HS-27A (cell line): ENCODE measurements at places on chromosomes 16 and 17.
A peak's percentile ranks its signal among the peaks of the same experiment; 100 is the strongest.

DNA sequence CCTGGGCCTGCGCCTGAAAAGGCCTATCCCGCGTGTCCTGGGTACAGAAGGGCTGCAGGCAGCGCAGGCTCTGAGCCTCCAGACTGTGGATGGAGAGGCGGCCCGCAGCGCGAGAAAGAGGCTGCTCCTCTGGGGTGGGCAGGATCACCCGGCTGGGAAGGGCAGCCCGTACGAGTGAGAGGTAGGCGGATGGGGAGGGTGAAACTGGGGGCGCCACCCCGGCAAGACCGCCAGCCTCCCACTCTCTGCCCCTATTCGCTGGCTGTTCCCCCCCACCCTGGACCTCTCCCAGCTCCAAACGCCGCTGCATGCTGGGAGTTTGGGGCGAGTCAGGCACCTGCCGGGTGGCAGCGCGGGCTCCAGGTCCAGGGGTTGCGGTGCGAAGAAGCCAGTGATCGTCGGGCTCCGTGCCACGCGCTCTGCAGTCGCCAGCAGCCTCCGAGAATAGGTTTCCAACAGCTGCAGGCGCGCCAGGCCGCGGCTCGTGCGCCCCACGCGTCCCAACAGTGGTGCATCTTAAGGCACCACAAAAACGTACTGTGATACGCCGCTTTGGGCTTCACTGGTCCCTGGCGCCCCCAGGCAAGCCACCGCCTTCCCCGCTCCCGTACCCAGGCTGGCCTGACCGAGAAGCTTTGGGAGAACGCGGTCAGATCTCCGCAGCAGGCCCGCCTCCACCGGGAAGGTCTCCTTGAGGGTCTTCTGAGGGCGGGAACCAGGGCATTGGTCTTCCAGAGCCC lies 1.1 kb downstream of the NOXO1 start:
- DNase-seq = no peak

DNA sequence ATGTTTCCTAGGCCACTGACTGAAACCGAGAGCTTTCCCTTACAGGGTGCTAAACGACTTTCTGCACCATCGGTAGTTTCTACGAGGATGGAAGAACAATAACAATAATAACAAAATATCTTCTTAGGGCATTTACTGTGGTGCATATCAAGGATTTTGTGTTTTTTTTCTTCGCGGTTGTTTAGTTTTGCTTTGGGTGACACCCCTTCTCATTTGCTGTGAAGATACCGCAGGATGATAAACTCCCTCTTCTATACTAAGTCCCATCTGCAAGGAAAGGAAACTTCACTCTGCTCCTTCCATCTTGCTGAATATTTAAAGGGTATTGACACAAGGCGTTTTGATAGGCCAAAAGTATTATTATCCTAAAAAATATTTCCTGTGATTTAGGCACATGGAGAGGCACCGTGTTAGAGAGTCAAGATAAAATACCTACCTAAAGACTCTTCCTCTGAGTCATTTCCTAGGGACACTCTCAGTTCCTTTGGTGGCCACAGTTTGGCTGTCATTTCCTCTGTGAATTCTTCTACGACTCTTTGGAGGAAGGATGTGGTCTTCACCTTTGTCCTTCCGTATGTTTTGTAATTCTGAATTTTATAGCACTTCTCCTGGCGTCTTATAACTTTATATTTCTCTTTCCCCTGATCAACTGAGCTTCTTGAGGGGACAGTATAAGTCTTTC lies 318.8 kb downstream of the CDH13 start:
- DNase-seq = no peak

DNA sequence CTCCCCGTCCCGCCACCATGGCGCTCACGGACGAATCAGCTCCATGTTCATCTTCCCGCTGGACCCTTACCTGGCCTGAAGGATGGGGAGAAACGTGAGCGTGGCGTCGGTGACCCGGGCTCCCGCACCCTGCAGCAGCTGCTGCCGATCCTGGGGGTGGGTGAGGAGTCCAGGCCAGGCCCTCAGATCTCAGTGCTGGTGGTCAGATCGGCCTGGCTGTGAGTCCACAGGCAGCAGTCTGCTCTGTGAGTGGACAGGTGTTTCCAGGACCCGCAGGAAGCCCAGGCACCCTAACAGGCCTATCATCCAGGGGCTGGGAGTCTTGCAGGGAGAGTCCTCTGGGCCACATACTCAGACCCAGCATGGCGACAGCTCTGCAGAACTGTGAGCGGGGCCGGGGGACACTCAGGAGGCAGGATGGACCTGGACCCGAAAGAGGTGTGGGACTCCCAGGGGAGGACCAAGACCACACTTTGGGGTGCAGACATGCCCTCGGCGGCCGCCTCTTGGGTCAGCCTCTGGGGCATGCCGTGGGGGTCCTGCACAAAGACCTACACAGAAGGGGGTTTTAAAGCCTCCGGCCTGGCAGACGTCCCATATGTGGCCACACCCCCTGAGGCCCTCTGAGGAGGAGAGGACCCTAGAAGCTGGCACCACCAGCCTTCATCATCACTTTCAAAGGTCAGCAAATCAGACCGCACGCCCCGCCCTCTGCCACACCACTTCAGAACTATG lies 27.2 kb upstream of the ZNF469 start:
- DNase-seq = no peak

- no peak for DNase-seq
These were observed 102.8 kb upstream of the CCL1 start for GRCh38 chr17:34465789-34466188.

DNA sequence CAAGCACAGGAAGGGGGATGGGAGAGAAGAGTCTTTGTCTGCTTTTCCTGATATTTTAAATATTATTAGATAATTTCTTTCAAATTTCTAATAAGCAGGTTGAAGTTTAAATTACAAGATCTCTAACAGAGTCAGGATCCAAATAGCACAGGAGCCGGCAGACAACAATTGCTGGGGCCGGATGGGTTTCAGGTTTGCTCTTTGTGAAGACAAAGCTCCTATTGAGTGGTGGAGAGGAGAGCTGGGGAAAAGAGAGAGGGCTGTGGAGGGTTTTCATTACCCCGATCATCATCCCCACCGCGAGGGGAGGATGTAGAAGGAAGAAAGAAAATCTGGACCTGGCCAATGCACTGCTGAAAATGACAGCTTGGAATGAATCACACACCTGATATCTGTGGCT lies 197.3 kb downstream of the SOX9 start:
- DNase-seq = no peak

- DNase-seq = no peak
These were observed 33.7 kb downstream of the TEKT3 start for GRCh38 chr17:15307710-15308111.

- DNase-seq = peak; percentile 45
These were observed 166.3 kb downstream of the MSI2 start for GRCh38 chr17:57422574-57423164.

DNA sequence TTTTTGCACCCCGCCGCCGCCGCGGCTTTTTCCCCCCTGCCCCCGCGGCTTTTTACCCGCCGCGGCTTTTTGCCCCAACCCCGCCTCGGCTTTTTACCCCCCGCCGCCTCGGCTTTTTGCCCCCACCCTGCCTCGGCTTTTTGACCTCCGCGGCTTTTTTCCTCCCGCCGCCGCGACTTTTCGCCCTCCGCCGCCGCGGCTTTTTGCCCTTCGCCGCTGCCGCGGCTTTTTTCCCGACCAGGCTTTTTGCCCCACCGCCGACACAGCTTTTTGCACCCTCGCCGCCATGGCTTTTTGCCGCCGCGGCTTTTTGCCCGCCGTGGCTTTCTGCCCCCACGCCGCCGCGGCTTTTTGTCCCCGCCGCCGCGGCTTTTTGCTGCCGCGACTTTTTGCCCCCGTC lies 137.0 kb upstream of the TP53TG3D start:
- DNase-seq = no peak

- no peak for DNase-seq
These were observed 6.5 kb upstream of the NUBP1 start for GRCh38 chr16:10737068-10737625.

- DNase-seq = no peak
These were observed 6.1 kb downstream of the TVP23A start for GRCh38 chr16:10812312-10813098.

GRCh38 chr16:78791011-78791410 lies 691.6 kb downstream of the WWOX start:
- DNase-seq = no peak

DNA sequence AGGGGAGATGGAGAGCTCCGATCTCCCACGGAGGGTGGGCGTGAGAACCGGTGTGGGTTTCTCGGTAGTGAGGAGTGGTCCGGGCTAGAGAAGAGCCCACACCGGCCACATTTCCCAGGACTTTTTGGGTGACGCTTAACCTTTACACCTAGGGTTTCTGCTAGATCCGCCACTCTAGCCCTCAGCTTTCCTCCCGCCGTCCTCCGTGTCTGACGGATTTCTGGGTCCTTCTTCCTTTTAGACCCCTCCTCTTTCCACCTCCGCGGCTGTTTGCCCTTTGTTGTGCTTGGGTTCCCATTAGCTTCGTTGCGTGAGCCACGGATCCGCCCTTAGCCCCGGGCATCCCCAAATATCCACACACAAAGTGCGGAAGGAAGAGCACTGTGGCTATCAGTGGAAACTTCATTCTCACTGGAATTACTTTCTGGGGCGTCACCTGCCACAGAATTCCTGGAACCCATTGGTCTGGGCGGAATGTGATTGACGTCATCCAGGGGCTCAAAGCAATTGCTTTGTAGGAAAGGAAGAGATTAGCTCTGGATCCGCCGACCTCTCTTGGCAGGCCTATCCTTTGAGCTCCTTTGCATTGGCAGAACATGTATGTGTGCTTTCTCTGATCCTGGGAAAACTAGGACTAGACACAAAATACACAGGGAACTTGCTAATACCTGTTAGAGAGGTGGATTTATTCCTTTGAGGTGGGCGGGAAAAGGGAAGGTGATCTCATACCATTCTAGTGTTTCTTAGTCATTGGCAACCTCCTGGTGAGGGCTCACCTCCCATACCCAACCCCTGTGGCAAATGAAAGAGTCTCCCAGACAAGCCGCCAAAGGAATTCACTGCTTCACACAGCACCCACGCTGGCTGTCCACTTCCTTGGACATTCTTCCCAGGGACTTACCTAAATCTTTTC lies 654 bp downstream of the TNFAIP1 start:
- peak; percentile 60 for DNase-seq

- DNase-seq = no peak
These were observed 10.2 kb upstream of the TEX19 start for GRCh38 chr17:82348866-82349265.

DNA sequence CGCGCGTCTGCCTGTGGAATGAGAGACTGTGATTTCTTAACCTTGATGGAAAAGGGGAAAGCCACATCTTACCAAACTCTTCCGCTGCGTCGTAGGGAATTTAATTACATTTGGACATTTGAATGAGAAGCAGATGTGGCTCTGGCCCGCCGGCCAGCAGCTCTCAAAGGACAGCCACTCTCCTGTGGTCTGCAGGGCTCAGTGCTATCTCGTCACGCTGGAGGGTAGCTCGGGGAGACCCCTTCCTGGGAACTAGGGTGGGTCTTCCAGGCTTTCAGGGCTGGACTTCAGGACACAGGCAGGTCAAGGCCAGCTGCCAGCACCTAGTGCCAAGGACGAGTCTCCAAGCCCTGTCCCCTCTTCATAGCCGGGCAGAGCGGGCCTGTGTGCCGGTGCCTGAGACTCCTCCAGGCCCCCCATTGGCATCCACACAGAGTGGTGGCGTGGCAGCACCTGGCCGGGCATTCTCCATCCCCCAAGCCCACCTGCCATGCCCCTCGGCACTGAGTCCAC lies 15.9 kb upstream of the TBX2 start:
- DNase-seq = no peak

GRCh38 chr16:2009164-2009711 lies 383 bp downstream of the ZNF598 start:
- no peak for DNase-seq

DNA sequence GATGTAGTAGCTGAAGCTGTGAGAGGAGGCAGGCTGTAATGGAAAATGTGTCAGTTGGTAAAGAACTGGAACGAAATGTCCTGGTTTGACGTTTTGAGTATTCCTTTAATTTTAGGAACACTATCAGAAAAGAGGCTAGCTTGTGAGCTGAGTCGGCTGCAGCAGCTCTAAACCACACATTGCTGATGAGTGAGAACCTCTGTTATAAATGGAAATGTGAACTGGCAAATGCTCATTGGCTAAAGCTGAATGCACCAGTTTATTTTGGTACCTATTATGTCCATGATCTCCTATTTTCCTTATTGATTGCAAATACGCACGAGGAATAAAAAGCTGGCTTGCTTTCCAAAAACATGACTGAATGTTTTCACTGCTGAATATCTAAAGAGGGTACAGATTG lies 11.0 kb upstream of the WIPI1 start:
- DNase-seq = no peak

DNA sequence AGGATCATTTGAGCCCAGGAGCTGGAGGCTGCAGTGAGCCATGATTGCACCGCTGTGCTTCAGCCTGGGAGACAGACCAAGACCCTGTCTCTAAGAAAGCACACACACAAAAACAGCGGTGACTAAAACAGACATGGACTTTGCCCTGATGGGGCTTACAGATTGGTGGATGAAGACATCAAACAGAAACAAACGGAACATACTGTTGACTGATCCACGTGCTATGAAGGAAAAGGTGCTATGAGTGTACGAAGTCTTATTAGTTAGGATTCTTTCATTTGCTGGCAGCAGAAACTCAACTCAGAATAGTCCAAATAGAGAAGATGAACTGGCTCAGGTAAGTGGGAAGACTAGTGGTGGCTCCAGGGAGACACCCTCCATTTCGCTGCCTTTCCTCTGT lies 309.8 kb upstream of the N4BP1 start:
- no peak for DNase-seq

DNA sequence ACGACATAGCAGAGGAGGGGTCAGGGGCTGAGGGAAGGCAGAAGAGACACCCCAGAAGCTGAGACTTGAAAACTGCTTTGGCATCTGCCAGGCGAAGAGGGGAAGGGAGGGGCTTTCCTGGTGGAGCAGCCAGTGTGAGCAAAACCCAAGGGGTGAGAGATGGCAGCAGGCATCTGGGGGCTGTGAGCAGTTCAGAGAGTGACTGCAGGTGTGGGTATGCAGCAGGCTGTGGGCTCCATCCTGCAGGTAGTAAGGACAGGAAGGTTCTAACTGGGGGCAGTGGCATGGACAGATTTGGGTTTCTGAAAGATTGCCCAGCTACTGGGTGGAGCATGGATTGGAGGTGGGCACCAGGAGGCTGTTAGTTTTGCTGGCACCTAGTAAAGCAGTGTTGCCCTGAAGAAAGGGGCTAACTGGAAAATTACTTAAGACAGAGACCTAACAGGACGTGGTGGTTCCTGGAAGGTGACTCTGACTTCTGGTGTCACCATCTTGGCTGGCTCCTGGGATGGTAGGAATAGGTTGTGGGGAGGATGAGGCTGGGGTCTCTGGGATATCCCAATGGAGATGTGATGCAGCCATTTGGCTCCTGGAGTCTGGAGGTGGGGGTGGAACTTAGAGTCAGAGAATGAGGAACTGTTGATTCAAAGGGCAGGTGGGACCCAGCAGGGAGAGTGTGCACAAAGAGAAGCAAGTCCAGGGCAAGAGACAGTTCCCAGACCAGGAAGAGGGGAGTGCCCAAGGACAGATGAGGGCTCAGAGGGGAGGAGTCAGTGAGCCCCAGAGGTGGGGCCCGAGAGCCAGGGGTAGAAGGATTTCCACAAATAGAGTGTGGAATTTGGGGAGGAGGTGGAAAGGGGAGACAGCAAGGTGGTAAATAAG lies 11.2 kb downstream of the BCL7C start:
- no peak for DNase-seq

- peak; percentile 94 for DNase-seq
These were observed 152.2 kb upstream of the NOG start for GRCh38 chr17:56441308-56441707.

GRCh38 chr17:81165246-81166032 lies at the start of gene PVALEF:
TSS of gene PVALEF (plus strand) at chr17:81165507. CDS start at chr17:81181227, 15,720 bp downstream.
- DNase-seq = no peak

GRCh38 chr17:61400066-61400716 lies 548 bp downstream of the TBX2 start:
- no peak for DNase-seq
